ENCODE measurements at places on chromosomes 12 and 14.

DNA sequence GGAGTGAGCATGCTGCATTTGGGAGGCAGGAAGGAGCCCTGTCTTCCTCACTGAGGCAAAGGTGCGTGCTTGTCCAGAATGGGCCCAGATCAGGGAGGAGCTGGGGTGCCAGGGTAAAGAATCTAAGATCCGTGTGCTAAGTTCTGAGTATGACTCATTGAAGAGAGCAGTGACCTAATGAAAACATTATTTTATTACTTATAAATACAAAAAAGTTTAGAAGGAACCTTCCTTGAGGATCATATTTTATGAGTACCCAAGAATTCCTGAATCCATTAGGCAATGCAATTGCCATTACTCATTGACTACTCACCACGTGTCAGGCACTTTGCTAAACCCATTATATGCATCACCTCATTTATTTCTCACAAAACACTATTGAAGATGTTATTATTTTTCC, 264.7 kb downstream of the EGLN3 start:
- DNase-seq: peak; percentile 46

DNA sequence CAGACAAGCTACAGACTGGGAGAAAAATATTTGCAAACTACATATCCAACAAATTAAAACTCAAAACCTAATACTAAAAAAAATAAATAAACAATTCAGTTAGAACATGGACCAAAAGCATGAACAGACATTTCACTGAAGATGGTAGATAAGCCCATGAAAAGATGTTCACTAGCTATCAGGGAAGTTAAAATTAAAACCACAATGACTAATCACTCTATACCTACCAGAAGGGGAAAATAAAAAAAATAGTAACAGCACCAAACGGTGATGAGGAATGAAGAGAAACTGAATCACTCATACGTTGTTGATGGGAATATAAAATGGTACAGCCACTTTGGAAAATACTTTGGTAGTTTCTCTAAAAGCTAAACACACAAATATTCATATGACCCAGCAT, 31.1 kb upstream of the DHRS7 start:
- DNase-seq: no peak

GRCh38 chr12:3753544-3754284, 805 bp upstream of the CRACR2A start:
- DNase-seq: peak; percentile 34

GRCh38 chr12:76180401-76181277, 96.2 kb upstream of the NAP1L1 start:
- DNase-seq: no peak

DNA sequence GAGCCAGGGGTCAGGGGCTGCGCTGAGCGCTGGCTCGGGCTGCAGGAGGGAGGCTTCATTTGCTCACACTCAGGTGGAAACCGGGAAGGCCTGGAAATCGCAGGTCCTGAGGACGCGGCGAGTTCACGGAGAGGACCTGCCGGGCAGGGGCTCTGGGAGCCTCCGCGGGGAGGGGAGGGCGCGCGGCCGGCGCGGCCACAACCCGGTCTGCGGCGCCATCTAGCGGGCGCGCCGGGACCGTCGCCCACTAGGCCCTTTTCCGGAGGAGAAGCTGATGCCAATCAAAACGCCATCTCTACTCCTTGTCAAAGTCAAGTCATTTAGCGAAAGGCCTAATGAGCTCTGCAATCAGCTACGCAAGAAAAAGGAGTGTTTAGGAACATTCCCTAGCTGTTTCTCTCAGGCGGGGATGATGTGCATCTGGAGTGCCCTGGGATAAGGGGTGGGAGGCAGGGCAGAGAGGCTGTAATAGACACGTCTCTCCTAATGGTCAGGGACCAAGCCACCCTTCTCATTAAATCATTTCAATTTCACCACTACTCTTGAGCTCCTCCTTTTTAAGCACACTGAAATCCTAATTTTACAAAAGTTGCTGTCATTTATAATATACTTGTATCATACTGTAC, 885.8 kb upstream of the TMEM132C start:
- peak; percentile 29 for DNase-seq

- no peak for DNase-seq
These were observed 15.6 kb upstream of the CALM1 start for GRCh38 chr14:90381011-90381786.

- DNase-seq: no peak
These were observed 58.3 kb downstream of the PRKCH start for GRCh38 chr14:61379639-61380184.

GRCh38 chr12:78866518-78866917, 1.9 kb downstream of the SYT1 start:
- DNase-seq: no peak

DNA sequence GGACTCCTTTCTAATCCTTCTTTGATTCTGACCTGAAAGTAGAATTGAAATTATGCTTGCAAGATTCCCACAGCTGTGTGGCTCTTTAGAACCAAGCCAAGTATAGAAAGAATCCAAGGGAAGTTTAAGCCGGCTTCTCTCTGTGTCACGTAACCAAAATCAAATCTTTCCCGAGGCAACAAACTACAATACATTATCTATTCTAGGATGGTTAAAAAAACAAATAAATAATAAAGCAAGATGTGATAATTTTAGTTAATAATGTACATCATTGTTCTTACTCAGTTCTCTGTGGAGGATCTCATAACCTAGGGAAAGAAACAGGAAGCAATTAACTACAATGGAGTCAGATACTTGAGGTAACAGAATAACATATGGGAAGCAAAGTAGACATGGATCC, 78.1 kb upstream of the ST8SIA1 start:
- no peak for DNase-seq

GRCh38 chr14:93032421-93032936, 83.2 kb downstream of the ITPK1 start:
- DNase-seq: no peak

DNA sequence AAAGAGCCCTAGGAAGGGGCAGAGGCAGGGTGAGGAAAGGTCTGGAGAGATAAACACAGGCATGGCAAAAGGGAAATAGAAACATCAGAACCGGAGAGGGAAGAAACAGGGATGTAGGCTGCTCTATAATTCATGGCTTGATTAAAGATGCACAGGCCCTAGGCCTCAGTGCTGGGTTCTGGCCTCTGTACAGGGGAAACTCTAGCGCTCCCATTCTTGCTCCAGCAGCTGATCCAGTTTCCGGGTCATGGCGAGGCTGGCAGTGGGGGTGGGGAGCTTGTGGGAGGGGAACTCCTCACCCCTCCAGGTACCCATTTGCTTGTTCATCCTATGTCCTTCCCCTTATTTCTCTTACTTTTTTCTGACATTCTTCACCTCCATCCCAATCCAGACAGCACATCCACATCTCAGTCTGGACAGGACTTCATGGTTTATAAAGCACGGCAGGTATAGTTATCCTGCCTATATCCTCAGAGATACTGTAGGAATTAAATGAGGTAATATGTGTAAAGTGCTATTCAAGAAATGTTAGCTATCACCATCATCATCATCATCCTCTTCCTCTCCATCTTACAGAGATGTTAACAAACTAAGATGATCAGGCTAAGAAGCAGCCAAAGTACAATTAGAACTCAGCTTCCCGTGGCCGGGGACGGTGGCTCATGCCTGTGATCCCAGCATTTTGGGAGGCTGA, 8.0 kb upstream of the GPR84 start:
- DNase-seq: no peak

- no peak for DNase-seq
These were observed 44.4 kb downstream of the UBE3B start for GRCh38 chr12:109521831-109522230.

DNA sequence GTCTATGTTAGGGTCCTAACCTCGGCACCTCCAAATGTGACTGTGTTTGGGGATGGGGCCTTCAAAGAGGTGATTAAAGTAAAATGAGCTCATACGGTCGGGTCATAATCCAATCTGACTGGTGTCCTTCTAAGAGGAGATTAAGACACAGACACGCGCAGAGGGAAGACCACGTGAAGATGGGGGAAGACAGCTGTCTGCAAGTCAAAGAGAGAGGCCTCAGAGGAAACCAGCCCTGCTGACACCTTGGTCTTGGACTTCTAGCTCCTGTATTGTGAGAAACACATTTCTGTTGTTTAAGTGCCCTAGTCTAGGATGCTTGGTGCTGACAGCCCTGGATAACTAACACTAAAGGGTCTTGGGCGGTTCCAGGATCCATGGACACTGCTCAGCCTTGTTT, 109.6 kb downstream of the DICER1 start:
- no peak for DNase-seq

DNA sequence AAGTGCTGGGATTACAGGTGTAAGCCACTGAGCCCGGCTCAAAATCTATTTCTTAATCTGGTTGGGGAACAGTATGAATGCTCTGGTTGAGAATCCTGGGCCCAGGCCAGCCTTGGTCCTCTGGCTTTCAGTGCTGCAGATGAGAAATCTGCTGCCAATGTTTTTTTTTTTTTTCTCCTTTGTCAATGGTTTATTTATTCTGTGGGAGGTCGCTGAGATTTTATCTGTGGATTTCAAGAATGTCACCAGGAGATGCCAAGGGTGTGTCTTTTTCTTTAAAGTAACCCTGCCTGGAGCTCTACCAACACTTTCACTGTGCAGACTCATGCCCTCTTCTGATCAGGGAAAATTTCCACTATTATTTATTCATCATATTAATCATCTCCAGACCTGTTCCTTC, 3.6 kb downstream of the SLC25A29 start:
- no peak for DNase-seq

DNA sequence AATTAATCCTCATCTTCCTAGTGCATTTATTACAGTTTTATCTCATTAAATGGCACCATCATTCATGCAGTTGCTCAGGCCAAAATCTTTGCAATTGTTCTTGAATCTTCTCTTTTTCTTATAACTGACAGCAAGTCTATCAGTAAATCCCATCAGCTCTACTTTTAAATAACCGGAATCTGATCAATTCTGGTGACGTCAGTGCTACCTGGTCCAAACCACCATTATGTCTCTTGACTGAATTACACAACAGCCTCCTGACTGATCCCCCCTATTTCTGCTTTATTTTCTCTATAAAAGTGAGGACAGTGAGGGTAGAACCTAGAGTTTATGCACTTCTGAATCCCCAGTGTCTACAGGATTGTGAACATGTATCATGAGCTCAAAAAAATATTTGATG, 787.4 kb downstream of the AACS start:
- no peak for DNase-seq

DNA sequence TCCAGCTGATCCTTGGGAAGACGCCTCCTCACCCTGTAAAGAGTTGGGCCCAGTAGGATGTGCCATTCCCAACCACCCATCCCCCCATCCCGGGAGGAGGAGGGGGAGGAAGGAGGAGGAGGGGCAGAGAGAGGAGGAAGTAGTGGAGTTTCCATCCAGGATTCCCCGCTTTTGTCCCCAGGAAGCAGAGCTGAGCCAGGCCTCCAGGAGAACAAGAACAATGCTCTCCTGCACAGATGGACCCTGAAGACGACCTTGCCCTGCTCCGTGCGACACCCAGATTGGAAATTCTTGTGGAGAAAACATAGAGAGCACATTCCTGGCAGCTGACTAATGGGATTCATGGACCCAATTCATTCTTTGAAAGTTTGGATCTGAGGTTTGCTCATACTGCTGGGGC, 132.3 kb upstream of the CRY1 start:
- DNase-seq: no peak

DNA sequence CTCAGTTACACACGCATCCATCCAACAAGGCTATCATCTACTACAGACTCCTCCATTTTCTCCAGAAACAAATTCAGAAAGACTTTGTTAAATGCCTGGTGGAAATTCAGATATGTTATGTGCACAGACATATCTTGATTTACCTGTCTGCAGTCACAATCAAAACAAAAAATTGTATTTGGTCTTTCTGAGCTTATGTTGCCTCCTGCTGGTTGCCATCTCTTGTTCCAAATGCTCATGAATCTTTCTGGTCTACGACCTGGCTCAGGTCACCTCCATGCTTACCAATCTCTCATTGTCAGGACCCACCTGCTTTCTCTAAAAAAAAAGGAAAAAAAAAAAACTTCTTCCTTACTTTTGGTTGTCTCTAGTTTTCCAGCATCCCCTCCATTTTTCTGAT, 169.2 kb upstream of the PLXNC1 start:
- DNase-seq: no peak

DNA sequence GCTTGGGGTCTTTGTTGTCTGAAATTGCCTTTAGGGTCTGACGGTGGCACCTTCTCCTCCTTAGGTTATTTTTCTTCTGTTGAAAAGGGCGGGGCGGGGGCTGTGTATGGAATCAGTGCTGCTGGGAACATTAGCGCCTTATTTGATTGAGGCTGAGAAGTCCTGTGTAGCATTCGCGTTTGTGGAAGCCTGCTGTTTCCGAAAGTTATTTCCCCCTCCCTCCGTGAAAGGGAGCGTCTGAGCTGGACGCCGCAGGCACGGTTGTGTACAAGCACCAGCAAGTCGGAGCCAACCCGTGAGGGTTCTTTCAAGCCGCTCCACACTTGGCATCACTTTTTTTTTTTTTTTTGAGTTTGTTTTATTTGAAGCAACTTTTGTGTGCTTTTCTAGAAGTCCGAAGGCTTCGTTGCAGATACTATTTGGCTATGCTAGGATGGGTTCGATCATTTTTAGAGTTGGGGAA, 1.1 kb downstream of the SYNE2 start:
- DNase-seq: peak; percentile 75

- DNase-seq: no peak
These were observed 898.9 kb upstream of the SEL1L start for GRCh38 chr14:82432301-82433105.
